ENCODE measurements at places on chromosomes 2 and 18. TPM values are rescaled to one million over a fixed set of nuclear protein-coding genes. Genes with fewer than 3 reads are reported as not detected.

TANC1 gene
- total RNA-seq = 16.3 TPM

GRCh38 chr2:134275058-134275862 lies 21.4 kb downstream of the MGAT5 start:
- DNase-seq = no peak

DNA sequence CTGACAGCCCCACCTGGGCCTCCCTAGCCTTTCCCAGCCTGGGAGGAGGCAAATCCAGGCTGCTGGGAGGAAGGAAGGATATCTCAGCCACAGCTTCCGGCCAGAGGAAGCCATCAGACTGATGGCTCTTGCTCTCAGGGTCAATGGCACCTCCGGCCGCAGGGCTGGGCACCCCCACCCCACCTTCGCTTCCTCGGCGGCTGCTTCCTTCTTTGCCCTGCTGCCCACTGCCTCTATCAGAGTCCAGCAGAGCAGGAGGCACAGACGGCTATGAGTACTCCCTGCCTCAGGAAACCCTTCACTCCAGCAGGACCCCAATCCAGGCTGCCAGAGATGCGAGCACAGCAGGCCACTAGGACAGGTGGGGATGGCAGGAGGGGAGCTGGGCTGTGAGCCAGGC lies 3.3 kb downstream of the SEMA4C start:
- DNase-seq = no peak

GRCh38 chr2:120960770-120961366 lies 225.2 kb downstream of the GLI2 start:
- DNase-seq = no peak

VAMP8 gene
- not detected for total RNA-seq

RAMP1 gene
- 4.8 TPM for total RNA-seq

DNA sequence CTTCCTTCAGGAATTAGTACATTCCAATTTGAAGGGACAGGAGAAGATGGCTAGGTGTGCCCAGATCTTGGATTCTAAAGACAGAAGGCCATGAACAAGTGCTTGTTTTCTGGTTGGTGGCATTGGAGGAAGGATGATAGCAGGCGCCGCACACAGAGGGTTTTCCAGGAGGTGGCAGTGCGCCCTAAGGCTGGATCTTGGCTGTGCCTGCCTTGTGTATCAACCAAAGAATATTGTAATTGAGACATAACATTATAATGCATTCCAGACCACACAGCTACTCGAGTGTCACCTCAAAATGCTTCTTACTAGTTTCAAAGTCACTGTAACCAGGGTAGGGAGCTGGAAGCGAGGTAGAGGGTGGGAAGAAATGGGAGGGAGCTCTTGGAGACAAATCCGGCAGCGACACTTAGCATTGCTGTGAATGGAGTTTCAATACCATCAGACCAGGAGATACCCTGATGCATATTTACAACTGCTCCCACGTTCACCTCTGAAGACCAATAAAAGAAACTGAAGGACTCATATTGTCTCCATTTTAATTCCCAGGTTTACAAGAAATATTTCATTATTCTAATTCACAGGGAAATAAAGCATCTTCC lies 42.5 kb downstream of the CPO start:
- DNase-seq = peak; percentile 87
